Cardiac fibroblast (primary cell): ENCODE measurements at places on chromosomes 12 and 14.
A peak's percentile ranks its signal among the peaks of the same experiment; 100 is the strongest.

DNA sequence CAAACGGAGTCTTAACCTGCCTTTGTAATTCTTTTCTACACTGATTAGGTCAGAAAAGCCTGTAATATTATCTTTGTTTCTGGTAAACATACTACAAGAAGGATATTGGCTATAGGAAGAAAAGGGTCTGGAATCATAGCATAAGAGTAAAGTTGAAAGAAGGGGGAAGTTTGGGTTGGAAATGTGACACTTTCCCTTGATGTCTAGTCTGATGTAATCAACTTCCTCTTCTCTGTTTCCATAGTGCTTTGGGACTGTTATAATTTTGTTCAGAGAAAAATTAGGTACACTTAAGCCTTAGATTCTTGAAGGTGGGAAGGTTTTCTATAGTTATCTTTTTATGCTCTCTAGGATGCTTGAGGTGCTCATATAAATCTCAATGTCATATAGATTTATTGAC is 322.2 kb downstream of the AEBP2 start:
- DNase-seq = no peak

DNA sequence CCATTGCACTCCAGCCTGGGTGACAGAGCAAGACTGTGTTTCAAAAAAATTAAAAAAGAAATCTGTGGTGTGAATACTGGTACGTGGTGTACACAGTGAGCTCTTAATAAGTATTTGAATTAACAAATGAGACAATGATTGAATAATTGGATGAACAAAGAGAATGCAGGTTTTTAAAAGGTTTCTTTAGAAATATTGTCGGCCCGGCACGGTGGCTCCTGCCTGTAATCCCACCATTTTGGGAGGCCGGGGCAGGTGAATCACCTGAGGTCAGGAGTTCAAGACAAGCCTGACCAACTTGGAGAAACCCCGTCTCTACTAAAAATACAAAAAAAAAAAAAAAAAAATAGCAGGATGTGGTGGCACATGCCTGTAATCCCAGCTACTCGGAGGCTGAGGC is 6.6 kb downstream of the HIF1A start:
- DNase-seq = peak; percentile 64

- peak; percentile 41 for DNase-seq
These were observed 396 bp downstream of the FERMT2 start for GRCh38 chr14:52950410-52950897.

- DNase-seq = no peak
These were observed 226.1 kb downstream of the ITPR2 start for GRCh38 chr12:26606911-26607310.

- peak; percentile 36 for DNase-seq
These were observed 5.5 kb upstream of the KRT84 start for GRCh38 chr12:52390739-52391617.

DNA sequence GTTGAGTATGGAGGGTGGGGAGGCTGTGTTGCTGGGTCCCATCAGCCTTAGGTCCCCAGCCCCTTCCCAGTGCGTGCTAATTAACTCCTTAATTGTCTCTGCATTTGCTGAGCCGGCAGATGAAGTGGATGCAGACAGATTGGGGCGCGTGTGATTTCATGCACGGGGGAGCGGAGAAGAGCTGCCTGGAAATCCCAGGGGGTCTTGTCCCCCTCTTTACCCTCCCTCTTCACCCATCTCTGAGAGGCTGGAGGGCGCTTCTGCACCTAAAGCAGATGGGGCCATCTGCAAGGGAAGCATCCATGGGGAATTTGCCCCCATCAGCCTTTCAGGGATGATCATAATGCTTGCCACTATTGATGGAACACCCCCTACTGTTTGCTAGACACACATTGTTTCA is 4.4 kb upstream of the ASIC1 start:
- DNase-seq = no peak

GRCh38 chr12:16607906-16608775 is 2.2 kb upstream of the LMO3 start:
- no peak for DNase-seq

DNA sequence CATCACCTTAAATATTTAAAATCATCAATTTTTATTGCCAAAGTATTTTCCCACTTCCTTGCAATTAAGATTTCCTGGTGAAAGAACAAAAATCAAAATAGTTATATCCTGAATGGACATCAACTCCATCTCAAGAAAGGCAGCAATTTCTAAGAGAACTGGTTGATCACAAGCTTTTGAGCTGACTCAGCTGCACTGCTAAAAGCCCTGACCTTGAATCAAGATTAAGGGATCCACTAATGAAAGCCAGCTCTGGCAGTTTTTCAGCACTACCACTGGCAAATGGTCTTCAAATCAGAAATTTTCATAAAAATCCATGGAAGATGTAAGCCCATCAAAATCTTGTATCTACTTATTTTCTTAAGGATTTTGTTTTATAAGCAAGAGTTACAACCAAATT is 123.4 kb downstream of the SLC6A15 start:
- no peak for DNase-seq

DNA sequence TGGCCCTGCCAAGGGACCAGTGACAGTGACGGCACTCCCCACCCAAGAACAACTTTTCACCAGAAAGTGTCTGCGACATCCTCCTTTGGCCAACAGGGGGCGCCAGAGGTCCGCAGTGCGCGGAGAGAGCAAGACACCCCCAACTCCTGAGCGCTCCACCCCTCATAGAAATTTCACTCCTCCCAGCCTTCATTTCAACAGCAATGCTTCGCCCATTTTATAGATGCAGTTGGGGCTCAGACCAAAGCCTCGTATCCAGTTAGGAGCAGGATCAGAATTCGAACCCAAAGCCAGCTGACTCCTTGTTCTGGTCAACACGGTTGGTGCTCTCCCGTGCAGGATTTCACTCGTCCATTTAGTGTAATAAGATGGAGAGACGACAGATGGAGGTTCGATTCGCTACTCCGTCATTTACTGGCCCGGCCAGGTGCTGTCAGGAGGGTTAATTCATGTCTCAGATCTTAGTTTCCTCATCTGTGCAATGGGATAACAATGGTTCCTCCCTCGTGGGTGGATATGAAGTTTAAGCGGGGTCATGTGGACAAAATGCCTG is 2.4 kb upstream of the POP5 start:
- DNase-seq = peak; percentile 79

DNA sequence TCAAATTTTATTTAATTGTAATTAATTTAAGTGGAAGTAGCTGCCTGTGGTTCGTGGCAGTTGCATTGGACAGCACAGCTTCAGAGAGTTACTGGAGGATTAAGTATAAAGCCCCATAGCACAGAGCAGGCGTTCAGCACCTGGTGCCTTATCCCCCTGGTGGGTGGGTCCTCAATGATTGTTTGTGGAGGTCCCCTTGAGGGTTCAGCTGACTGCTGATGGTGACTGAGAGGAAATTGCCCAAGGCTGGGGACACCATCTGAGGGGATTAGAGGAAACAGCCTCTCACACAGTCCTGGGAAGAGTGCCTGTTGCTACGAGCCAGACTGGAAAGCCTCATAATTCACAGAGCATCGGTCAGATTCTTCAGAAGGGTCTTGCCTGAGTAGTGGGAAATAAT is 83.4 kb upstream of the NOS1 start:
- no peak for DNase-seq

GRCh38 chr12:77324763-77325468 is 259.5 kb upstream of the E2F7 start:
- DNase-seq = peak; percentile 67

GRCh38 chr12:131929581-131930456 is 743 bp downstream of the PUS1 start:
- DNase-seq = peak; percentile 21

GRCh38 chr12:13973996-13974395 is 7.4 kb downstream of the GRIN2B start:
- DNase-seq = no peak

- no peak for DNase-seq
These were observed 45.7 kb upstream of the YARS2 start for GRCh38 chr12:32801269-32801980.
